ENCODE measurements at places on chromosomes 3 and 15. TPM values are rescaled to one million over a fixed set of nuclear protein-coding genes. Genes with fewer than 3 reads are reported as not detected.

The OR5K2 gene
- not detected for total RNA-seq

The MNS1 gene
- total RNA-seq = 0.48 TPM

The NDUFB5 gene
- 120 TPM for total RNA-seq

The TRA2B gene
- 80.6 TPM for total RNA-seq

The EPHB1 gene
- not detected for total RNA-seq

The CHRNB4 gene
- total RNA-seq = not detected

The GOLGA8J gene
- not detected for total RNA-seq

The TMEM44 gene
- total RNA-seq = 14.7 TPM

The RTP3 gene
- total RNA-seq = not detected

The MESP1 gene
- under 0.01 TPM for total RNA-seq

The RPS17 gene
- total RNA-seq = 1,998 TPM

The HHATL gene
- total RNA-seq = not detected

The PCLAF gene
- 11.7 TPM for total RNA-seq

The NR1I2 gene
- not detected for total RNA-seq

The WDR93 gene
- total RNA-seq = not detected
